Stimulated activated naive CD4-positive, alpha-beta T cell (primary cell): ENCODE measurements at places on chromosomes 2 and 18.

DNA sequence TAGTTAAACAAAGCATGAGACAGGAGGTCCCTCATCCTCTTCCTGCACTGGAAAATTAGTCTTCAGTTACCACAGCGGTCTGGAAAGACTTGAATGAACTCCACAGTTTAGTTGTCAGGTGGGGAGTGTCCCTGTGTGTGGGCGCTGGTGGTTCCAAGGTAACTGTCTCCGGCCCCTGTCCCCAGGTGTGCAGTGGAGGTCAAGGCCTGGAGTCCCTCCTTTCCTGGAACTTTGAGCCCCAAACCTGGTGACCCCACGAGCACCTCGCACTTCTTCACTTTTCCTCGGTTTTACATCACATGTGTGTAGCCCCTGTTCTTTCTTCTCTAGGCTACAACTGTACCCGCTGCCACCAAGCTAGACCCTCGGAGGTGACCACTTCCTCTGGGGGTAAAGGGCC is 28.0 kb upstream of the INHBB start:
- DNase-seq, result no peak

DNA sequence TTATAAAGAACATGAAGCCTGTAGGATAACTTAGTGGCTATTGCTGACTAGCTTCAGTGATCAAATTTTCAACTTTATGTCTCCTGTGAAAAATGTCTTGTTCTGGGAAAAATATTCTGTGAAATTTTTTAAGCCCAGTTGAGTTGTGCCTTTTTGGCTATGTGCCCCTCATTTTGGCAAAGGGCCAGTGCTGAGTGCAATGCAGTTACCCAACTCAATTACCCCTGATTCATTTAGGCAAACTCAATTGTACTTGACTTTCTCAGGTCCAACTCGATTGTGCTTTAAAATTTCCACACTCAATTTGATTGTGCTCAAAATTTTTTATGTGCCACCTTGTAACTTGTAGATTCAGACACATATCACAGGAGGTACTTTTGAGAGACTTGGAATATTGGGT is 548.8 kb upstream of the NRP2 start:
- no peak for DNase-seq

- DNase-seq, result no peak
Observed at GRCh38 chr18:58645398-58645797, 16.5 kb upstream of the ALPK2 start.

DNA sequence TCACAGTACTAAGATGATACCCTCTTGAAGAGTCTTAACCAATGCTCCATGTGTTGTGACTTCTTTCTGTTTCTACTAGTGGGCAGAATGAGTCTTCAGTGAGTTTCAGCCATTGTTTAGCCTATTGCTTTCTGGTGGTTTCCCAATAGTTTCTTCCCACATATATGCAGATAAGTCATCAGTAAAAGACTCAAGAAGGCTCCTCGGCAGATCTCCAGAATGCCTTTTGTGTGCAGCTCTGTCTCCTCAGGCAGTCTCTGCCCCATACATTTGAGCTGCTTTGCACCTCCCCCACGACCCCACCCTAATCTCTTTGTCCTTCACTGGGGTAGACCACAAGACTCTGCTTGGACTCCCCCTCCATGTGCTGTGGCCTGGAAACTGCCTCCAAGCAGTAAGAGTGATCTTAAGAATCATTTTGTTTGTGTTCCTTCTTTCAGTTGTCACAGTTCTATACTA is 71.6 kb upstream of the CHRNA1 start:
- DNase-seq, result no peak

DNA sequence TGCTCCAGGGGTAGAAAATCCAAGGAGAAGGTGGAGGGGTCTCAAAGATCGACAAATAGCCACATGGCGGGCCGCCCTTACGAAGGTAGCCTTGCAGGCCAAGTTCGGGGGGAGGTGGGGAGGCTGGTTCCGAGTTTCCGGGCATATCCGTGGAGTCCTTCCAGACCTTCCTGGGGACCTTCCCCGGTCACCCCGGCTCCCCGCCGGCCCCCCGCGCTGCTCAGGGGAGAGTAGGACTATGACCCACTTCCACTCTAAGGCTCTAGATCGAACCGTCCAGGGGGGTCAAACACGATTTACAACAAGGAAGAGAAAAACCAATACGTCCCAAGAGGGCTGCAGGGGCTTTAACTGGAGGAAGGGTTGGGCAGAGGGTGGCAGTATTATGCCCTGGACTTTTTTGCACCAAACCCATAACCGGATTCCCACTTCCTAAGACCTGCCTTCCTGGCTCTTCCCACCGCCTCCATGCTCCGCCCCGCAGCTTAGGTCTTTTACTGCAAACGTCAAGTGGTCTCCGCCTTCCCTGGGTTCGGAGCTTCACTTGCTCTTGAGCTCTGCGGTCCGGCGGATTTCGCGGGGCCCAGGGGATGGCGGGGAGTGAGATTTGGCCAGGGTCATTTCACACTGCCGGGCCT is 779 bp upstream of the LYPD6 start:
- no peak for DNase-seq

- DNase-seq, result no peak
Observed at GRCh38 chr2:121479882-121480522, 50.7 kb upstream of the RNU4ATAC start.

GRCh38 chr2:192327576-192327975 is 132.8 kb upstream of the TMEFF2 start:
- no peak for DNase-seq

DNA sequence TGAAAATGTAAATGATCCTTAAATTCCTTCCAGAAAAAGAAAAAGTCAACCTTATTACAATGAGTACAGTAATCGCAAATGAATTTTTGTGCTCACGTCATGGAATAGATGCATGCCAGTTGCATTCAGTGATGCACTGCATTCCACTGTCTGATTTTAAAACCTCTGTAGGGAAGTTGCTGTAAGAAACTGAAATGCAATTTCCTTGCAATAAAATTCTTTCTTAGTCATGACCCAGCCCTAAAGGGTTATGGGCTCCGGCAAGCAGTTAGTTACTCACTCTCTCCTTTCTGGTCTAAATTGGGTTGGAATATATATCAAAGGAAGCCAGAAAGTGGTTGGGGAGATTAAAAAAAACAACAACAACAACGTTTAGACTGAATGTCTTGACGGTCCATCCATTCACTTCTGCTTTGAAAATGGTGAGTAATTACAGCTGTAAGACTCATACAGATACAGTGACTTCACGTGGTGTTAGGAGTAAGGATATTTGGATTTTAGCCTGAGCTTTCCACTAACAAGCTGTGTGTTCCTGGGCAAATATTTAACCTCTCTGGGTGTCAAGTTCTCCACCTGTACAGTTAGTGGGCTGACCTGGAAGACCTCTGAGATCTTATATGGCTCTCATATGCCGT is 8.6 kb upstream of the RND3 start:
- no peak for DNase-seq

DNA sequence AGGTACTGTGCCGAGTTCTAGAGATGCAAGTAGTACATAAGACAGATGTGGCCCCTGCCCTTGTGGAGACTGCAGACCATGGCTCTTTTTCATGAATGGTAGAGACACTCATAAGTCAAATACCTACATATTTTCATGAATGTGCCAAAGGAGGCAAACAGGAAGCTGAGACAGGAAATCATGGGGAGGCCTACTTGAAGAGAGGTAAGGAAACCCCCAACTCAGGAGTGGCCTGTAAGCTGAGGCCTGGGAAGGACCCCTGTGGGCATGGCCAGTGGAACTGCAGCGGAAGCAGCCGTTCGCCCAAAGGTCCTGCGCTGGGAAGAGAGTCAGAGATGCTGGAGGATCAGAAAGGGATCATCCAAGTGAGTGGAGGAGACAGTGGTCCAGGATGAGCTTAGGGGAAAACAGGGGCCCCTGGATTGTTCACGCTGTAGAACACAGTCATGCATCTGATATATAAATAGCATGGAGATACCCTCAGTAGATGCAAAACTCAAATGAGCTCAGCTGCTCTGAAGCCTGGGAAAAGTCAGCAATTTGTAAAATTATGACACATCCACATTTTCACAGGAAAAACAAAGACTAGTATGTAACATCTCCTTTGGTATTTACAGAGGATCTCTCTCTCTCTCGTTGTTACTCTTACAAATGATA is 228.9 kb downstream of the NEDD4L start:
- no peak for DNase-seq

DNA sequence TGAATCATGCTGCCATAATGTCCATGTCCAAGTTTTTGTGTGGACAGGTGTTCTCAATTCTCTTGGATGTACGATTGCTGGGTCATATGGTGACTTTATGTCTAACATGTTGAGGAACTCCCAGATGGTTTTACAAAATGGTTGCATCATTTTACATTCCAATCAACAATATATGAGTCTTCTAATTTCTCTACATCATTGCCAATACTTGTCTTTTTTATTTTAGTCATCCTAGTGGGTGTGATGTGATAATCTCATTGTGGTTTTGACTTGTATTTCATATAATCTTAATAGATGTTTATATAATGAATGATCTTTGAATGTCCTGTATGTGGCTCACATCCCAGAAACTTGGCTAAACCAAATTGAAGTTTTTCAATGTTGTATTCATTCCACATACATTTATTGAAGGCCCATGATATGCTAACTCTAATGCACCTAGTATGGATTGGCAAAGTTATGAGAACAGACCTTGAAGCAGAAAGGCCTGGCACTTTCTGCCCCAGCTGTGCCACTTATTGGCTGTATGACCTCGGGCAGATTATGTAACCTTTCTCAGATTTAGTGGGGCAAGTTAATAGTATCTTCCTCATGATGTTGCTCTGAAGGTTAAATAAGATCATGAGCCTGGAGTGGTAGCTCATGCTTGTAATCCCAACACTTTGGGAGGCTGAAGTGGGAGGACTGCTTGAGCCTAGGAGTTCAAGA is 205.4 kb downstream of the RAB3GAP1 start:
- no peak for DNase-seq

DNA sequence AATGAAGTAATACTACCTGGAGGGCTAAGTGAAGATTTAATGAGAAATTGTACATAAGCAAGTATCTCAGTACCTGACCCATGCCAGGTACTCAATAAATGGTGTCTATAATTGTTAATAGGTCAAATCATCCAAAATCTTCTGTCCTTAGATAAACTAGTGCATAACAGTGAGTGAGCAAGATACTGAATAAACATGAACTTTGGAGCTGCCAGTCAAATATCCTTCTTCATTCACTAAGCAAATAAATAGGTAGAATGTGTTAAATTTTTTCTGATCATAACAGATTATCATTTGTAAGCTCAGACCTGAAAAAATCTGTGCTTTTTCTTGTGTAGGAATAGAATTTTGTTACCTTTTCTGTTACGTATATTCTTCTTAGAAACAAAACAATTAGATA is 39.6 kb downstream of the RAB3GAP1 start:
- DNase-seq, result no peak

DNA sequence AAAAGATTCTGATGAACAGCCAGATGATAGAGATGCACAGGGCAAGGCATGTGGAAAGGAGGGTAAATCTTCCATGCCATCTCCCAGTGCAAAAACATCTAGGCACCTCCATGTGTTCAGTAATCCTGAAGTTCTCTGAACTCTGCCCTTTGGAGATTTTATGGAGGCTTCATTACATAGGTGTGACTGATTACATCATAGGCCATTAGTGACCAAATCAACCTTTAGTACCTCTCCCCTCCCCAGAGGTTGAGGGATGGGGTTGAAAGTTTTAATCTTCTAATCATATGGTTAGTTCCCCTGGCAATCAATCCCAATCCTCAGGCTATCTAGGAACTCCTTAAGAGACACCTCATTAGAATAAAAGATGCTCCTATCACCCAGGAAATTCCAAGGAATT is 2190.2 kb upstream of the PIK3C3 start:
- no peak for DNase-seq

- no peak for DNase-seq
Observed at GRCh38 chr18:11859903-11860407, 8.7 kb downstream of the CHMP1B start.

DNA sequence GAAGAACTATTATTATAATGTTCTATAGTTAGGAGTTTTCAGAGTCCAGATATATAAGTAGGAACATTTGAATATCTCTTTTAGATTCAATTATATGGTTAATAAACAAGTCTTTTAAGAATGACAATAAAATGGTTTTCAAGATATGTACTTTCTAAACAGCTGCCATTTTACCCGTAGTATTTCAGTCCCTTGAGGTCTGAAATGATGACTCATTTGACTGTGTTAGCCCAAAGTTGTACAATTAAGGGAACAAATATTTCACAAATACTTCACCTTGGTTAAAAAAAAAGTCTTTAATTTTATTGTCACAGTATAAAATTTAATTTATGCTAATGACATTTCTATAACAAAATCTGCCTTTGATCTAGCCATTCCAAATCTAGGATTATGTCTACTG is 91.6 kb upstream of the TANK start:
- DNase-seq, result no peak

GRCh38 chr2:72136331-72136730 is 11.3 kb downstream of the CYP26B1 start:
- no peak for DNase-seq

- no peak for DNase-seq
Observed at GRCh38 chr2:29262681-29263260, 147.6 kb downstream of the CLIP4 start.

GRCh38 chr2:179682756-179683155 is 178.7 kb downstream of the ZNF385B start:
- no peak for DNase-seq

GRCh38 chr2:229296016-229296415 is 24.9 kb upstream of the PID1 start:
- DNase-seq, result no peak

- DNase-seq, result no peak
Observed at GRCh38 chr18:44725300-44726058, 44.8 kb downstream of the SETBP1 start.

DNA sequence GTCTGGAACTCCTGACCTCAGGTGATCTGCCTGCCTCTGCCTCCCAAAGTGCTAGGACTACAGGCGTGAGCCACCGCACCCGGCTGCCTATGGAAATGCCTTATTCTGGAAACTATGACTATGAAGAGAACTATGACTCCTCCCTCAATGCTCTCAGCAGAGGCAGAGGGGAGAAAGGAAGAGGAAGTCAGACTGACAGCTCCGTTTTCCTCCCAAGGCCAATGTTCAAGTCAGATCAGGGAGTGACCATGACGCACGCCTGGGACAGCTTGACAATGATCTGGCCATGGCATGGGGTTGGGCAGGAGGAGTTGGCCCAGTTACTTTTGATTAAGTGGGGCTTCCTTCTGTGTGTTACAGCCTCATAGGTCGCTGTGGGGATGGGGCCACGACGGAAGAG is 44.3 kb upstream of the MRPL33 start:
- no peak for DNase-seq

DNA sequence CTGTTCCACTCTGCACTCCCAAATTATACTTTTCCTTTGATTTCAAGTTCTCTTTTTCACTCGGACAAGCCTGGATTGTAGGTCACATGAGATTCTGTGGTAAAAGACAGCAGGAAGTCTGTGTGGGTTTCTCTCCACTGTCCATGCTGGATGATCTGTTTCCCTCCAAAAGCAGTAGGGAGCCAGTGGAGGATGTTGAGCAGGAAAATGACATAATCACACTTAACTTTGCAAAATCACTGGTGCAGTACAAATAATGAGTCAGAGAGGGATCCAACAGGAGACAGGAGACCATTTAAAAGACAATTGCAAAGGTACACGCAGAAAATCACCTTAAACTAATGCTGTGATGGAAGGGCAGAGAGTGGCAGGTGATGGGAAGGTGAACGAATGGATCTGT is 301.3 kb downstream of the ZNF407 start:
- no peak for DNase-seq
